Posterior cingulate gyrus (tissue), 11 donors: ENCODE measurements at places on chromosomes 7 and 10.

DNA sequence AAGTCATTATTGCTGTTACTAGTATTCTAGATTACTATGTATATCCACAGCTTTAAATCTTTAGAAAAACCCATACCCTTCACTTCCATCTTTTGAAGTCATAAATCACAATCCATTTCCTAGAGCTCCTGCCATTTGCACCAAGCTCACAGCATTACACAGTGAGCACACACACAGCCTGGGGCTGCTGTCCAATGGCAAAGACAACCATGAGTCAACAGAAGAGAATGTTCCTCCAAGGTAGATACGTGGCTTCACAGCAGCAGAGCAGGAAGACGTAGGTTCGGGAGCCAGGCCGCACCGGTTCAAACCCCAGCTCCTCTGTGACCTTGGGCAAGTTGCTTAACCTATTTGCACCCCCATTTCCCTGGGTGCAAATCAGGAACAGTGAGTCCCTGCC is 234.6 kb downstream of the DIP2C start:
- no peak for DNase-seq

- DNase-seq = no peak
These were observed 21.3 kb downstream of the CALML3 start for GRCh38 chr10:5545778-5546710.

DNA sequence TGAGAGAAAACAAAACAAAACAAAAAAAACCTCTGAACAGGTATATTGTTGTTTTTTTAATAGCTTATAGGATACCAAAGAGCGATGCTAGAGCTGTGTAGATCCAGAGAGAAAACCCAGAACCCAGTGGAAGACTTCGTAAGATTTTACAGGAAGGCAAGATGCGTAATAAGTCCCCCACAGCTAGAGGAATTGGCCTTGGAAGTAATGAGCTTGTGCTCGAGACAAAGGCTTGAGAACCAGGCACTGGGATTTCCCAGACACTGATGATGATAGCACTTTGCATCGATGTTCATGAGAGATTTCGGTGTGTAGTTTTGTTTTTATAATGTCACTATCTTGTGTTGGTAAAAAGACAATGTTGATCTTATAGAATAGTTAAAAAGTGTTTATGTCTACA is 821.5 kb upstream of the IGFBP3 start:
- no peak for DNase-seq

GRCh38 chr10:19532411-19532810 is 283.8 kb upstream of the PLXDC2 start:
- no peak for DNase-seq

DNA sequence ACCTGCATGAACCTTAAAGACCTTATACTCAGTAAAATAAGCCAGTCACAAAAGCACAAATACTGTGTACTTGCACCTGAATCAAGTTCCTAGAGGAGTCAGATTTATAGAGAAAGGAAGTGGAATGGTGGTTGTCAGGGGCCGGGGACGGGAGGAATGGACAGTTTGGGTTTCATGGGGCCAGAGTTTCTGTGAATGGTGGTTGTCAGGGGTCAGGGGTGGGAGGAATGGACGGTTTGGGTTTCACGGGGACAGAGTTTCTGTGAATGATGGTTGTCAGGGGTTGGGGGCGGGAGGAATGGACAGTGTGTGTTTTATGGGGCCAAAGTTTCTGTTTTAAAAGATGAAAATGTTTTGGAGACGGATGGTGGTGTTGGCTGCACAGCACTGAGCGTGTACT is 260.0 kb upstream of the MKI67 start:
- no peak for DNase-seq

DNA sequence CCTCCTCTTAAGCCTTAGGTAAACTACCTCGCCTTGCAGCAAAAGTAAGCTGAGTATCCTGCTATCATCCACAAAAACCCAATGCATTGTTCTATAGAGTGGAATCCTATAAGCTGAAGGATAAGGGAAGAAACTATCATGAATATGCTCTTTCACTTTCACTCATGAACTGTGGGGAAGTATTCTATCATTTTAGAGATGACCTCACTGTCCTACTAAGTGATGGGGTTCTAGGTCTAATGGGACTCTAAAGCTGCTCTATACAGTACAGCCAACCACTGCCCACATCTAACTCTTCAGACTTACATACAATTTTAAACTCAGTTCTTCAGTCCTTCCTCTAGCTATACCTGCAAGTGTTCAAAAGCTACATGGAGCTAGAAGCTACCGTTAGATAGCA is 16.2 kb downstream of the MKRN1 start:
- no peak for DNase-seq

GRCh38 chr10:34480345-34480744 is 334.8 kb downstream of the PARD3 start:
- DNase-seq = no peak

- no peak for DNase-seq
These were observed 524.3 kb downstream of the TCERG1L start for GRCh38 chr10:130787243-130787642.

DNA sequence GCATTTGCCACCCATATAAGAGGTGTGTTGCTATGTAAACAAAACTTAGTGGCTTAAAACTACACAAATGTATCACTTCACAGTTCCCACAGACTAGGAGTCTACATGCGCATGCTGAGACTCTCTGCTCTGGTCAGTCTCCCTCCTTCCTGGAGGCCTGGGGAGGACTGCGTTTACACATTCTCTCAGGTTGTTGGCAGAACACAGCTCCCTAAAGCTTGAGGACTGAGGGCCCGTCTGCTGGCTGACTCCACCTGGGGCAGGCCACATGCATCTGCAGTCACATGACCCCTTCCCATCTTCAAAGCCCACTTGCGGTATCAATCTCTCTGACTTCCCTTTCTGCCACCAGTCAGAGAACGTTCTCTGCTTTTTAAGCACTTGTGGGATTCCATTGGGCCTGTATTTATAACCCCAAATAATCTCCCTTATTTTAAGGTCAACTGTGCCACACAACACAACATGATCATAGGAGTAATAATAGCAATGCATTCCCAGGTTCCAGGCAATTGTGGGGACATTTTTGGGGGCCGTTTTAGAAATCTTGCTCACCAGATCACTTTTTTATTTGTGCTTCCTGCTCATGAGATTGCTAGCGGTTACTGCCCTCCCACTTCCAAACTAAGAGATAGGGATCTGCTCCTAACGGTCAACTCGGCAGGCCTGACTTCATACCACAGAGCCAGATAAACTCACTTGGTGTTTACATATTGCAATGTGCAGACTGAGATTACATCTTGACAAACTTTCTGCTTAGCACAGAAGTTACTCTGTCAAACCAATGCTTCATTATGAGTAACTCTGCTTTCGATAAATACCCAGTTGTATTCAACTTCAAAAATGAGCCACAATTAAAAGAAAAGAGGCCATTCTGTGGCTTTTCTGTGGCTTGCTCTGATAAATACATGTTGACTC is 96.3 kb downstream of the ALOX5 start:
- no peak for DNase-seq

DNA sequence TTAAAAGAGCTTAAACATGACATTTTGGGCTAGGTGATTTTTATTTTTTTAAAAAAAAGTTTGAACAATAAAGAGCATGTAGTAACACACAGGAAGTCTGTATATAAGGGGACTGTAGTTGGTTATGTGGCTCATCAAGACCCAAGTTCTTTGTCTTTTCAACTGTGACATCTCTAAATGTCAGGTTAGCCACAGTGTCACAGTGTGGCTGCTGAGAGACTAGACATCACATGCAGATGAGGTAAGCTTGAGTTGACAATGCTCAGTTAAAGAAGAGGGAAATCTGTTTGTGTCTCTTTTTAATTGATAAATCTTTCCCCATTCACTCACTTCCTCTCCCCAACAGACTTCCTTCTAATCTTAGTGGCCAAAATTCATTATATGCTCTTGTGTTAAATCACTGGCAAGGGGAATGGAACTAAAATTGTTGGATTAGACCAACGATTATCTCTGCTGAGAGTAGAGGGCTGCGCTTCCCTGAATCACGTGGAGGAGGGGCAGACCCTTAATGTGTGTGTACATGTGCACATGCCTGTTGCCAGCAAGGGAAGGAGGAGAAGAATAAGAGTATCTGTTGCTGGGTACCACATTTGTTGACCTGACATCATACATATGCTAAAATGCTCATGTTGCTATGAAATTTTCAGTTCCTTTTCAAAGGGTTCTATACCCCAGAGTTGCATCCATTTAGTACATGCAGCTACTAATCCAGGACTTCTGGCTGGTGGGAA is 78.3 kb downstream of the MMRN2 start:
- DNase-seq = no peak
